Dermis blood vessel endothelial cell (primary cell): ENCODE measurements at places on chromosomes 2 and 18.
A peak's percentile ranks its signal among the peaks of the same experiment; 100 is the strongest.

DNA sequence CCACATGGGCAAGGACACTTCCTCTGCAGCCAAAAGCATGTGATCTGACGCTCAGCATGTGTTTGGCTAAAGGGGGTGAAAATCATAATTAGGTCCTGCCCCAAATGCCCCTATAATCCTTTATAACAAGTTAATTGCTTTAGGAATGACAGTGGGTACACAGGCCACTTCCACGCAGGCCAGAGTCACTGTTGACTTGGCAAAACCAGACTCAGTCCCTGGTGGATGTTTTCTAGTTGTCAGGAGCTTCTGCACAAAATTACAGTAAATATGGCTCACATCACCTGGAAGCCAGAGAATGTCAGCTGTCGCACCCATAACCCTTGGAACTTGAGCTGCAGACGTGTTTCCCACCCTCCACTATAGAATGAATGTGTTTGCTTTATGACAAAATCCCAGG is 13.3 kb upstream of the PXDN start:
- no peak for DNase-seq

- DNase-seq: peak; percentile 63
Observed at GRCh38 chr2:71798266-71799012, 345.1 kb downstream of the DYSF start.

DNA sequence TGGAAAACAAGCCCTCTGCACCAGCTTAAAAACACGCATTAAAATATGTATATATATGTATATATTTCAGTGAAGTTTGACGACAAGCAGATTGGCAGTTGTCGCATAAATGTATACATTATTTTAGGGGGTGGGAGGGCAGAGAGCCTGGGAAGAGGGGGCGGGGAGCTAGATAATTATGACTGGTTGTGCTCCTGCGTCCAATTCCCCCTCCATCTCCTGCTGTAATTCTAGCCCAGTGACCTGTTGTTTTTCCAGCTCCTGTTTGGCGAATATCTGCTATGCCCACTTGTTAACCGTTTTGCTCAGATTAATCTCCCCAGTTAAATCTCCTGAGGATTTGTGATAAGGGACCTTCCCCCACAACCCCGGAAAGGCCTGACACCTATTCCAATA is 656 bp downstream of the UNC80 start:
- no peak for DNase-seq

DNA sequence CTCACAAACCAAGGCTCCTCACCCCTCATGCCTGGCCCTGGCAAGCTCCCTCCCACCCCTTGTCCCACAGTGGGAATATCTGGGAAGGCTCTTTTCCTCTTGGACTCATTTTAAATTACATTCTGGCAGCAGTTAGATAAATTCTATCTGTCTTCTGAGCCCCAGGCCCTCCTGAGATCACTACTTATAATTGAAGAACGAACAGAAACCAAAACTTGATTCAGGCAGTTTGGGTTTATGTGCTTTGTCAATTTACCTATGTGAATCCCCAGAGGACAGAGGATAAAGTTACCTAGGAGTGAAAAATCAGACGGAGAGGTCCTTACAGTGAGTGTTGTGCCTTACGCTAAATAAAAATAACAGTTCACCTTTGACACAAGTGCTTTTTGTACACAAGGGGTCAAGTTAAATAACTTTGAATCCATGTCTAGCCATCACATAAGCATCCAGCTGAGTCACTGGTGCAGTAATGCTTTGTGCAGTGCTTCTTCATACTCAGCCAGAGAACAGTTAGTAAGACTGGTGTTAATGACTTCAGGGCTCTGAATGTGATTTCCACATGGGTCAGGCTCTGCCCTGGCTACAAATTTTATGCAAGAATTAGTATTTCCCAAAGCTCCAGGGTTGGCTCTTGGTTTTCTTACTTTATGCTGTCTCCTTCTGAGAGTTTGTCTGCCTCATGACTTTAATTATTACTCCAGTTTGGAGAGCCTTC is 329.3 kb downstream of the INSIG2 start:
- DNase-seq: no peak

- peak; percentile 19 for DNase-seq
Observed at GRCh38 chr18:62384610-62385097, 59.5 kb downstream of the TNFRSF11A start.

DNA sequence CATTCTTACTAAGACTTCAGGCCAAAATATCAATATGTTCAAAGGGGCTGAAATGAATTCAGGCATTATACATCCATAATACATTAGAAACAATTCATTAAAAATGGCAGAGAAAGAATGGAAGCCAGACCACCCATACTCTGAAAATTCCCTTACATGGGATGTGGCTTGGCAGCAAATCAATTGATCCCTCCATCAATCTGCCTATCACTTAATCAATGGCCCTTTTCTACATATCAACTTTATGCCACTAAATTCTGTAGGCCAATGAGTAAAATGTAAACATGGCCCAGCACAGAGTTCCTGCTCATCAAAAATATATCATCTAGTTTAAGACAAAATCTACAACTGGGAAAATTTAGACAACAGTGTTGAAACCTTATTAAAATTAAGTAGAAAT is 41.8 kb upstream of the SLC14A2 start:
- DNase-seq: no peak

DNA sequence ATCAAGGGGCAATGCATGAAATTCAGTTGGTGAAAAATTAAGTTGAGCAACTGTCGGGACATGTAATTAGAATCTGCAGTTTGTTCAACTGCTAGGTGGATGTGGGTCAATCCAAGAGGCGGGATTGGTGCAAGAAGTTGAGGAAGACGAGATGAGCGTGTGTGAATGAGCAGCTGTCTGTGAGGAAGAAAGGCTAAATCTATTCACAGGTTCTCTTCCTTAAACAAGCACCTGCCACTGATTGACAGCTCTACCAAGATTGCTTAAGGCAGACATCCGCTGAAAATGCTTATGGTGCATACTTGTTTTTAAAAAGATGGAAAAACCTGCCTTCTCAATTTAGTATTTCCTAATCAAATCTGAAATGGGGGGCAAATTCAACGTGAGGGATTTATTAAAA is 323.4 kb upstream of the THUMPD2 start:
- no peak for DNase-seq

DNA sequence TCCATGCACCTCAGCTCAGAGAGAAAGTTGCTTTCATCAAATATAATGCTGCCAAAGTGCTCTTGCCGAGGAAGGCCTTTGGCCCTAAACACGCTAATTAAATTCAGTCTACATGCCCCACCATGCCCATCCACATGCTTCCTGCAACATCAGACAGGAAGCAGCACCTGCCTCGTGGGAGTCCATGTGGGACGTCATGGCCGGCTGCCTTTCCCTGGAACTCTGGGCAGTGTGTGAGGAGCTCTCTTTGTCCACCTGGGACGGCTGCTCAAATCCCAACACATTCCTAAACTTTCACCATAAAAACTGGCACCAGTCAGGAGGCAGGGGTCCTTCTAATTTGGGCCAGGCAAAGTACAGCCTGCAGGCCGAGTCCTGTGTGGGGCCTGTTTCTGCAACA is 23.1 kb downstream of the FAM178B start:
- DNase-seq: no peak

DNA sequence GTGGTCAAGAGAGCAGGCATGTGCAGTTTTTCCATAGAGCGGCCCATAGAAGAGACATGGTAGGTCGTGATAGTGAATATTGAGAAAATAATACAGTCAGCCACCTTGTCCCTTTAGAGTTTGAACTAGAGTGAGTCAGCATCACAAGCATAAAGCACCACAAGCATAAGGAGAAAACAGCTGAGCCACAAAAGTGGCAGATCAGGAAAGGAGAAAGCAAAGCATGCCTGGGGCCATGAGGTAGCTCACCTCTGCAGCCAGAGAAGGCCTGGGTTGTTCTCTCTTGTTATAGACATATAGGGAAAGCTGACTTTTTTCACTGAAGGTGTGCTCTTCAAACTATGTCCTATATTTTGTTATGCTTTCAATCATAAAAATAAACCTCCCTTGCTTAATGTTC is 879.0 kb downstream of the DSC3 start:
- DNase-seq: no peak

GRCh38 chr2:160308915-160309314 is 108.8 kb upstream of the ITGB6 start:
- peak; percentile 76 for DNase-seq

DNA sequence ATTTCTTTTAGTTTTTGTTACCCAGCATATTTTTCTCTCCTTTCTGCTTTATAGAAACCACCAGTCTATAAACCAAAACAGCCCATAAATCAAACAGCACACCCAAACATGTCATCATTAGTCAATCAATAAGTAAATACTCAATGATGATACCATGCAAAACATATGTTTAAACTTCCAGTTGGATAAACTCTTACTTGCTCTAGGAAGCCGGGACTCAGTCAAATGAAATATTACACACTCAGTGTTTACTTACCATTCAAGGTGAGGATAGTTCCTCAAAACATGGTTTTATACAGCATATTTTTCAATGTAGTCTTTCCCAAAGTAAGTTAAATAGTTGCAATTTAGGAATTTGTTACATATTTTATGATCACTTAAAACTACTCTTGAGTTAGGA is 343.6 kb upstream of the NXPH2 start:
- no peak for DNase-seq

- DNase-seq: no peak
Observed at GRCh38 chr2:65067806-65068553, 11.8 kb downstream of the CEP68 start.

GRCh38 chr18:24428709-24429108 is 2.2 kb downstream of the IMPACT start:
- no peak for DNase-seq

GRCh38 chr2:61510674-61511671 is 27.2 kb downstream of the XPO1 start:
- no peak for DNase-seq

- peak; percentile 13 for DNase-seq
Observed at GRCh38 chr2:157572725-157573124, 55.9 kb downstream of the ACVR1C start.

GRCh38 chr2:42848265-42848664 is 55.9 kb upstream of the HAAO start:
- DNase-seq: no peak

DNA sequence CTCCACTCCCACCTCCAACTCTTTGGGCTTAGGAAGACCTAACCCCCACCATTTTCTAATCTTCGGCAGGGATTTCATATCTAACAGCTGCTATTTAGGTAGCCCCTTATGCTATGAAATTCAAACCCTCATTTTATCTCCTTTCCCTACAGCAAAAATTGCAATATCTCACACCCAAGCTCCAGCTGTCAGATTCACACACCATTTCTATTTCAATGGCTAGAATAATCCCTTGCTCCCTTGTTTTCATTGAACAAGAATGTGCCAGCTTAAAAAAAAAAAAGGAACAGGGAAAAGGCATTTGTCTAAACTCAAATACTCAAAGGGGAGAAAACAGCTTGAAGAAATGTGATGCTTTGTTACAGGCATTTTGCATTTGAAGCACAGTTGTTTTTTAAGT is 850.6 kb upstream of the ACVR2A start:
- no peak for DNase-seq

GRCh38 chr2:239363946-239364637 is 36.7 kb downstream of the HDAC4 start:
- DNase-seq: no peak

- peak; percentile 76 for DNase-seq
Observed at GRCh38 chr18:58180738-58181353, 136.8 kb downstream of the NEDD4L start.

GRCh38 chr2:224518806-224519580 is 66.2 kb downstream of the CUL3 start:
- DNase-seq: no peak
